GM23338 (cell line): ENCODE measurements at places on chromosomes 13 and 19. TPM values are rescaled to one million over a fixed set of nuclear protein-coding genes. Genes with fewer than 3 reads are reported as not detected.

- DNase-seq: peak; percentile 67
Observed at GRCh38 chr13:65768545-65768944, 1461.6 kb downstream of the PCDH9 start.

DNA sequence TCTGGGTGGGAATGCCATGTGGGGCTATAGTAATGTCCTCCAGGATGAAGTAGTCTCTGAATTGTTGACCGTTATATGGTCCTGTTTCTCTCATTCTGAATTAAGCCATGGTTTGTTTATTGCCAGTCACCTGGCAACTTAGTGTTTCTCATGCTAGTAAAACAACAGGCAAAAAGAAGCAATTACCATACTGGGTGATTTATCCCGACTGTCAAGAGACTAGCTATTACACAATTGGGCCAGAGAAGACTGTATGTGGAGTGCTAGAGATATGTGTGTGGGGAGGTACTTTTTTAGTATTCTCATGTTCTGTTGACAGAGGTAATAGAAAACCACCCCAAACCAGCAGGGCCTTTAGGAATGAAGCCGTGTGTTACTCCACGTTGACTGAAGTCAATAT lies 258.2 kb downstream of the TDRD3 start:
- no peak for DNase-seq

GRCh38 chr13:52894413-52894812 lies 46.0 kb upstream of the PCDH8 start:
- DNase-seq: no peak

GRCh38 chr13:72952529-72953141 lies 106.2 kb upstream of the KLF5 start:
- DNase-seq: peak; percentile 29

- DNase-seq: peak; percentile 17
Observed at GRCh38 chr13:74683411-74683810, 549.2 kb upstream of the KLF12 start.

- DNase-seq: no peak
Observed at GRCh38 chr13:79522583-79522982, 41.6 kb downstream of the NDFIP2 start.

DNA sequence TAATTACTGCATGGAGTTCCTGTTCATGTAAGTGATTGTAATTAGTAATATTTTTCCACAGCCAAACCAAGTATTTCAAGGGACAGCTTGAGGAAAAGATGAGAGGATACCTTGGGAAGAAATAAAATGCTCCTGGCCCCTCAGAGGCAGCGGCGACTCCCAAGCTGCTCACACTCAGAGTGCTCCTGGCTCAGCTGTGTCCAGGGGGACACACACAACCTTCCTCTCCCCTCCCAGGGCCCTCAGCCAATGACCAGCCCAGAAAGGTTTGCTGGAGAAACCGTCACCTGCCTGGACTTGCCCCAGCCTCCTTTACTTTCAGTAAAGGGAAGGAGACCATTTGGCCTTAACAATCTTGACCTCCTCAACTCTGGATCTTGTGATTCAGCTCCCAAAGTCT lies 51.1 kb downstream of the CRYL1 start:
- no peak for DNase-seq

- no peak for DNase-seq
Observed at GRCh38 chr13:23518231-23518630, 52.0 kb upstream of the TNFRSF19 start.

DNA sequence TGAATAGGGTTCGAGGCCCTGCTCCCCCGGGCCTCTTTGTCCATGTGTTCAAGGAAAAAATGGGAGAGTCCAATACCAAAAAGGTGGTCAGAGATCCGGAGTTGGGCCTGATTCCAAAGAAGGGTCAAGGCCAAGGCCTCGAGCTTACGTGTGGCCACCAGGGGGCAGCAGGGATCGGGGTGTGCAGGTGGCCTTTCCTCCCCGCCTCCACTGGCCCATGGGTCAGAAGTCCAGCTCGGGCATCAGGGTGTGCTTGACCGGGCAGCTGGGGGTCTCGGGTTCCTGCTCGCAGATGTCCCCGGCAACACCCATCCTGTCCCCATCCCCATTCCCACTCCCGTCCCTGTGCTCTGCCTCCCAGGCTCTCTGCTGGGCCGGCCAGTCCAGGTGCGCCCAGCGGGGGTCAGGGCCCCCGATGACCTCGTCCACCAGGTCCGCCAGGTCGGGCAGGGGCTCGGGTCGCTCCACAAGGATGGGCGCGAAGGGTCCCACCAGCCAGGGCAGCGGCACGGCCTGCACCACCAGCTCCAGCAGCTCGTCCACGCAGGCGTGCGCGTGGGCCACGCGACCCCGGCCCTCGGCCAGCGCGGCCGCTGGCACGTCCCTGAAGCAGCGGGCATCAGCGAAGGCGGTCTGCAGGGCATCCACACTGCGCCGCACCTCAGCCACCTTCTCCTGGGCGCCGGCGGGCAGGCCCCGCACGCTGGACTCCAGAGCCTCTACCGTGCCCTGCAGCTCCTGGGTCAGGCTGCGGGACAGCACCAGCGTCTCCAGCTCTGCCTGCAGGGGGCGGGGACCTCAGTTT lies 5.2 kb upstream of the PLIN4 start:
- peak; percentile 74 for DNase-seq

DNA sequence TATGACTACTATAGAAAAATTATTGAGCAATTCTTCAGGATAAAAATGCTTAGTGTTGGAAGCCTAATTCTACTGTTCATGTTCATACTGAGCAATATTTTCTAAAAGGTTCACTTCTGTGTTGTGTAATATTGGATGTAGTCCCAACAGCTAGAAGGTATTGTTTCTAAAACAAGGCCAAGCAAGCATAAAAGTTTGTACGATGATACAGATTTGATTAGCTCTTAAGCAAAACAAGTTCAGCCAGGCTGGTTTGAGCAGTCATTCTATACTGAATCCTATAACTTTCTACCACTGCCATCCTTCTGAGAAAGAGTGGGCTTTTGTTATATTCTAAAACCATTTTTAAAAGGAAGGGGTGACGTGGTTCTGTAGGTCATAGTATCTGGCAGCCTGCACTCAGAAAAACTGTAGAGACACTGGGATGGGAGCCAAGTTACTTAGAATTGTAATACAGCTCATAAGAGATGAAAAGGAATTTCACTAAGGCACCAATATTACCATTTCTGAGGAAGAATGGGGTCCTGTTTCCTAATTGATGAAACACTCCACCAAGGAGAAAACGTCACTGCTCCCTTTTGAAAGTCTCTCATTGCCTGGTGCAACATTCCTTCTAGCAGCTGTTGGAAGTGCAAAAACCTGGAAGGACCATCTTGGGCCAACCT lies 275.0 kb upstream of the DACH1 start:
- DNase-seq: no peak

GRCh38 chr19:5103061-5103701 lies 134.3 kb downstream of the KDM4B start:
- DNase-seq: no peak

- DNase-seq: no peak
Observed at GRCh38 chr19:39740395-39740794, 2.6 kb upstream of the CLC start.

DNA sequence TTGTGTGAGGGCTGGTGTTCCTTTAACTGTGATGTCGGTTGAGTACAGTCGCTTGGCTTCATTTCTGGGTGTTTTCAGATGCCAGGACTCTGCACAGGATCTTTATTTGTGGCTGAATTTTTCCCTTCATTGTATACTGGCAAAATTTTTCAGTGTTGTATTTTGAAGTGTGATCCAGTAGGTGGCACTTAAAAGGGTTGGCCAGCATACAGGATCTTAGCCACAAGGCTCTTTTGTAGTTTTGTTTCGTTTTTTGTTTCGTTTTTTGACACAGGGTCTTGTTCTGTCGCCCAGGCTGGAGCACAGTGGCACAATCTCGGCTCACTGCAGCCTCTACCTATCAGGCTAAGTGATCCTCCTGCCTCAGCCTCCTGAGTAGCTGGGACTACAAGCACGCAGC lies 8.7 kb downstream of the FCAR start:
- no peak for DNase-seq

The OR7D2 gene
- total RNA-seq: not detected in 2 replicates

The SELENOW gene
- total RNA-seq: 524 and 558 TPM in 2 replicates

The ZNF567 gene
- total RNA-seq: 15.6 and 15.8 TPM in 2 replicates
